GM06990 (cell line): ENCODE measurements at places on chromosomes 1 and 21.

GRCh38 chr21:46050668-46051378, 47.1 kb upstream of the COL6A2 start:
- DNase-seq: no peak

DNA sequence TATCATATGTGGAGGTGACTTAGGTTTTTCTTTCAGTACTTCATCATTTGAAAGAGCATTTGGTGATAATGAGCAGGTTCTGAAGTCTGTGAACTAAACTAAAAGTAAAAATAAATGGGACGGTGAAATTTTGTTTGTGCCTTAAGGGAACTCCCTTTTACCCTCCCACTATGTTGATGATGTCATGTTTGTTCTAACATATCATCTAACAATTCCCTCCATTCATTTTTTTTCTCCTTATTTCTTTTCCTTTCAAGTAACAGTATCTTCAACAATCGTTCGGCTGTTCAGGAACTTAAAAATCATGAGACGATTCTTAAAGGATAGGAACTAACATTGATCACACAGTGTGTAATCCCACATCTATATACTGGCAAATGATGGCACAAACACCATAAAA, 30.0 kb upstream of the IRF2BP2 start:
- no peak for DNase-seq

DNA sequence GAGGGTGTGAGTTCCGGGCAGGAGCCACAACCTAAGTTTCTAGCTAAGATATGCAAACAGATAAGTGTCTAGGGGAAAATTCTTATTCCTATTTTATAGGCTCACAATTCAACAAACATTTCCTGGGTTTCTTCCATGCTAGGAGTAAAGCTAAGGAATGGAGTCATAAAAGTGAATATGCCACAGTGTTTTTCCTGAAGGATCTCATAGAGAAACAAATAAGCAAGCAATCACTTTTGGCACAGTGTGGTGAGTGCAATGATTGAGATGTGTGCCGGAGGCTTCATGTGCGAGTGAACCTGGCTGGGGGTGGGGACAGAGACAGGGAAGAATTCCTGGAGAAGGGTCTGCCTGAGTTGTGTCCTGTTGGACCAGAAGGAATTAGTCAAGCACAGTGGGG, 147.4 kb downstream of the TENT5C start:
- no peak for DNase-seq

GRCh38 chr1:226402739-226403165, 5.1 kb downstream of the PARP1 start:
- DNase-seq: no peak

GRCh38 chr1:232686346-232686745, 56.4 kb upstream of the SIPA1L2 start:
- no peak for DNase-seq

DNA sequence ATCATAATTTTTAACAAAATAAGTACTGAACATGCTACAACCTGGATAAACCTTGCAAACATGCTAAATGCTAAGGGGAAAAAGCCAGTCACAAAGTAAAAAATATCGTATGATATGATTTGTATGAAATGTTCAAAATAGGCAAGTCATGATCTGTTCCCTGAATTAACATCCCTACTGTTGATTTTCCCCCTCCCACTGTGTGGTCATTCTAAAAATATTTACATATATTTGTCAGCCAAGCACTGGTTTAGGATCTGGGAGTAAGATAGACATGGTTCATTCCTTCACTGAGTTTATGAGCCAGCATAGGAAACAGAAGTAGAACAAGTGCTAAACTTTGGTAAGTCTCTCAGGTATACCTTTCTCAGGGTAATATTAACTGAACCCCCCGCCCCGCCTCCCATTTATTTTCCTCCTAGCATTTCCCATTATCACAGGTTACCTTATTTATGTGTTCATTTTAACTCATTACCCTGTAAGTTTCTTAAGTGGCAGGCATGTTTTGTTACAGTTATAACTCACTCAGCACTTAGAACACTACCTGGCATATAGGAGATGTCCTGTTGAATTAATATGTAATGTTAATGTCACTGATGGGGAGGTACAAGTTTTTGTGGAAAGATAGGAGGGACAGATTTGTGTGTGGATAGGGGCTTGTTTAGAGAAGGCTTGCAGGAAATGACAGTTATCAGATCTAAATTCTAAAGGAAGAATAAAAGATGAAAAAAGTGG, 12.3 kb downstream of the UQCRH start:
- DNase-seq: no peak
